ENCODE measurements at places on chromosomes 6 and 20.

DNA sequence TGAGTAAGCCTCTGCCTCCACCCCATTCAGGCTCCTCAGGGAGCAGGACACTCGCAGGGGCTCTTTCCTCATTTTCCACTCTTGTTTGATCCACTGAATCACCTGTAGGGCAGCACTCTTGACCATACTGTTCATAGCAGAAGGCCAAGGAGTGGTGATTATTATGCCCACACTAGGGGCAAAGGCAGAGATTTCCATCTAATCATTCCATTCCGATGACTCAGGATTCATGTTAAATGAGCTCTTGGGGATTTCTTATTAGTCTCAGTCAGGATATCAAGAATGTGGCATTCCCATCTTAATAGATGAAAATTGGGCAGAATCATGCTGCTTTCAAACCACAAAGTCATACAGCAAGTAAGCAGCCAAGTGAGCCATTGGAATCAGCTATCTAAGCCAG is 101.9 kb upstream of the MOCS1 start:
- no peak for DNase-seq

- no peak for DNase-seq
These were observed 161.8 kb downstream of the NFATC2 start for GRCh38 chr20:51380401-51381385.

DNA sequence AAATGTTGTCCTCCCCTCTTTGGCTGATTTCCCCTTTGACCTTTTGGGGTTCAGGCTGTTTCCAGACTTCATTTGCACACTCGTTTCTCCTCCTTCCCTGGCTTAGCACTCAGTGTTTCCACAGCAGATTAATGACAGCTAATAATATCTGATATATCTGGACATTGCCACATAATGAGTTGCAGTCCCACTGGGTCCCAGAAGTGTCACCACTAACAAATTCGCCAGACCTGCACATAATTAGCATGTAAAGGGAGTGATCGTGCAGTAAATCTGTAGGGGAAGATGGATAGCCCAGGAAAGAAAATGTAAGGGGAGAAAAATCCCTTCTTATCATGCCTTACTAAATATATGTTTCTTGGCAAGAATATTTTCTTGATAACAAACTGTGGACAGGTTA is 922.1 kb downstream of the TFAP2A start:
- DNase-seq, result no peak

DNA sequence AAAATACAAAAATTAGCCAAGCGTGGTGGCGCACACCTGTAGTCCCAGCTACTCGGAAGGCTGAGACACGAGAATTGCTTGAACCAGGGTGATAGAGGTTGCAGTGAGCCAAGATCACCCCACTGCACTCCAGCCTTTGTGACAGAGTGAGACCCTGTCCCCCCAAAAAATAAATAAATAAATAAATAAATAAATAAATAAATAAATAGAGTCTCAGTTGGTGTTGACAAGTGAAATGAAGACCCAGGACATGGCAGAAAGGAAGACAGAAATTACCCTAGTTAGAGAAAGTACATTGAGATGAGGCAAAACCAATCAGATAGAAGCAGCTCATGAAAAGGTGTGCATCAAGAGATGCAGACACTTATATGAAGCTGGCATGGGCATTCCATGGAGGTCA is 105.0 kb downstream of the IBTK start:
- DNase-seq, result no peak

GRCh38 chr6:146305951-146306350 is 237.7 kb upstream of the RAB32 start:
- DNase-seq, result no peak

DNA sequence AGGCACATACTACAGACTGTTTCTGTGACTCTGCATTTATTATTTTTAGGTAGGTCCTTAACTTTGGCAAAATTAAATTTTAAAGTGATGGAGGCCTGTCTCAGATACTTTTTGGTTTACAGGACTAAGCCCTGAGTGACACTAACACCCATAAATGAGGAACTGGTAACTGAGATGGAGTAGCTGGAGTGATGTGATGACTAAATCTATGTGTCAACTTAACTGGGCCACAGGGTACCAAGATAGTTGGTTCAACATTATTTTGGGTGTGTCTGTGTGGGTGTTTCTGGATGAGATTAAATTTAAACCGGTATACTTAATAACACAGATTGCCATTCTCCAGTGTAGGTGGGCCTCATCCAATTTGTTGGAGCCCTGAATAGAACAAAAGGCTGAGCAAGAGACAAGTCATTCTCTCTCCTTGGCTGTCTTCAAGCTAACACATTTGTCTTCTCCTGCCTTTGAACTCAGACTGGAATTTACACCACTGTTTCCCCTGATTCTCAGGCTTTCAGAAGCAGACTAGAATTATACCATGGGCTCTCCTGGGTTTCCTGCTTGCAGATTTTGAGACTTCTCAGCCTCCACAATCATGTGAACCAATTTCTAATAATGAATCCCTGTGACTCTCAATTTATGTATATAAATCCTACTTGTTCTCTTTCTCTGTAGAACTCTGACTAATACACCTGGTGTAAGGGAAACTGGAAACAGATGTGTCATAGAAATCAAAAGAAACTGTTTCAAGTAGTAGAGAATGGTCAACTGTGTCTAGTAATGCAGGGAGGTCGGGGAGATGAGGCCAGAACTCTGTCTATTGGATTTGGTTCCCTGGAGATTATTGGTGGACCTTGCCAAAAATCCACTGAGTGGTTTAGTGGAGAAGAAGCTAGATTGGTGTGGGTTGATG is 579.2 kb downstream of the EPM2A start:
- no peak for DNase-seq

GRCh38 chr20:51542571-51543421 is at the start of gene NFATC2:
Gene NFATC2, minus strand, starts transcription at chr20:51542719. Its CDS starts 220 bp downstream, at chr20:51542499.
- DNase-seq, result no peak

- no peak for DNase-seq
These were observed 4.8 kb downstream of the LBP start for GRCh38 chr20:38350879-38351775.

Data from DMS53 (cell line).